ENCODE measurements at places on chromosomes 13 and 19.
A peak's percentile ranks its signal among the peaks of the same experiment; 100 is the strongest.

DNA sequence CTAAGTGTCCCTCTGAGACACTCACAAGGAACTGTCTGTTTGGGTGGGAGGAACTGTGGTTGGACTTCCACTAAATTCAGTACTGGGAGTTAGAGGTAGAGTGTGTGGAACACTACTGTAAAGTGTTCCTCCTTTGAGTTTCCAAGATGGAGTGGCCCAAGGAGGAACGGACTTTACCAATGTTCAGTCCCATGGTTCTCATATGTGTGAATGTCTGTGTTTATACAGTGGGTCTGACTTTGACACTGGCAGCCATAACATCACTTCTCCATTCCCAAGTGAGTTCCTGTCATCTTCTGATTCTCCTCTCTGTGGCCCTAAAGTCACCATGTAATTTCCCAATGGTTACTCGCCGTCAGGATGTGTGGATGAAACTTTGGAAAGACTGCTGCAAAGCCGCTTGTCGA, 136.8 kb upstream of the SERP2 start:
- no peak for DNase-seq

DNA sequence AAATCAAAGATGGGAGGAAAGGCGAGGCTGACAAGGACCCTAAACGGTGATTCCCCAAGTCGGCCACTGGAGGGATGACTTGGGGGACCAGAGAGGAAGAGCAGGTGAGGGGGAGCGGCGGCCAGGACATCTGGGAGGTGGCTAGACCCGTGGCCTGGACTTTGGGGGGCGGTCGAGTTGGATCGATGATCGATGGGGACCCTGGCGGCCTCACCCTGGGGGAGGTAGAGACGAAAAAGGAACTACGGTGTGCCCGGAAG, 7.7 kb upstream of the CIRBP start:
- peak; percentile 25 for DNase-seq

DNA sequence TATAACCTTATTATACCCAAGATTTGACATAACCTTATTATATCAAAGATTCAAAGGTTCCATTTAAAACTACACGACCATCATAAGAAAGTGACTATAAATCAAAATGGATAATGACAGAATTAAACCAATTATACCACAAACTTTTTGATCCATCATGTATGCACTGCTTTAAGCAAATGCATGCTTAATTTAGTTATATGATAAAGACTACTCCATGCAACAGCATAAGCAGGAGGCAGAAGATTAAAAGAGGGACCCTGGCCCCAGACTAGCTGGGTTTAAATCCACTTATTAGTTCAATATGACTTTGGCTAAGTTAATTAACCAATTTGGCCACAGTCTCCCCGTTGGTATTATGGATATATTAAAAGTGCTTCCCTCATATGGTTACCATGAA, 11.4 kb downstream of the EFNB2 start:
- DNase-seq, result no peak

DNA sequence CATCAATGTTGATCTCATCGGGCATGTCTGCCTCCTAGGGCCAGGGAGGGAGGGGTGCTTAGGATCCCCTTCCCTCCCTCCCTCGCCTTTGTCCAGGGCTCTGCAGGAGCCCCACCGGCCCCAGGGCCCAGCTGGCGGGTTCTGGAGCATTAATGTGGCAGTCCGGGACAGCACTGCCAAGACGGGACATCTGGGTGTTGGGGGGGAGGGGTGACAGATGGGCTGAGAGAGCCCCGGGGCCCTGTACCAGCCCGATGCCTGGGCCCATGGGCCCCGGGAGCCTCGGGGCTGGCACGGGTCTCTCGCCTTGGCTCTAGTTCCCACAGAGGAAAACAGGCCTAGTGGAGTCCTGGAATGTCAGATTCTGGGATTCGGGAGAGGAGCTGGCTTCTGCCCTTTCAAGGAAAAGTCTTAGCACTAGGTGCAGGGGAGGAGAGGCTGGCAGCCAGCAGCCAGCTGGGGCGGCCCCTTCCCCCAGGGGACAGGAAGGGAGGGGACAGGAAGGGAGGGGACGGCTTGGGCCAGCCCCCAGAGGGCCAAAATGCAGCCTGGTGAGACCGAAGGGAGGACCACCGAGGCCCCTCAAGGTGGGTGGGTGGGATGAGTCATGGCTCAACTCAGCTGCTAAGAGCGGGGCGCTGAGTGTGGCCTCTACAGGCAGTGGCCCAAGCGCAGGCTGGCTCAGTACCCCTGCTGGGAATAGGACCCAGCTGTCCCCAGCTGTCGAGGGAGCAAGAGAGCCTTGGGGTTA, 3.1 kb downstream of the PPP1R14A start:
- DNase-seq, result no peak

DNA sequence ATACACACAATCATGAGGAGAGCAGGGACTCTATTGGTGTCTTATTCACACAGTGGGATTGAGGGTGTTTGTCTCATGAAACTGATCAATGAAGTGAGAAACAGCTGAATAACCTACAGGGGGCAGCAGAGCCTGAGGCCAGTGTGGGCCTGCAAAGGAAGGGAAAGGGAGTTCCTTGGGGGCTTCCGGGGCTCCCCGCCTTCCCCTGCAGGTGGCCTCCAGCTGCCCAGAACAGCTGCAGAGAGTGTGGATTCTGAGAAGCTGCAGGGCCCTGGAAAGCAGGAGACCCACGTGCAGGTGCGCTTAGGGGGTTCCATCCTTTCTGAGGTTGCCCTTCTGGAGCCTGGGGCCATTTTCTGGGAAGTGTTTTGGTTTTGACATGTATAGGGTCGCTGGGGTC, 20.1 kb downstream of the ZNF763 start:
- DNase-seq, result no peak

DNA sequence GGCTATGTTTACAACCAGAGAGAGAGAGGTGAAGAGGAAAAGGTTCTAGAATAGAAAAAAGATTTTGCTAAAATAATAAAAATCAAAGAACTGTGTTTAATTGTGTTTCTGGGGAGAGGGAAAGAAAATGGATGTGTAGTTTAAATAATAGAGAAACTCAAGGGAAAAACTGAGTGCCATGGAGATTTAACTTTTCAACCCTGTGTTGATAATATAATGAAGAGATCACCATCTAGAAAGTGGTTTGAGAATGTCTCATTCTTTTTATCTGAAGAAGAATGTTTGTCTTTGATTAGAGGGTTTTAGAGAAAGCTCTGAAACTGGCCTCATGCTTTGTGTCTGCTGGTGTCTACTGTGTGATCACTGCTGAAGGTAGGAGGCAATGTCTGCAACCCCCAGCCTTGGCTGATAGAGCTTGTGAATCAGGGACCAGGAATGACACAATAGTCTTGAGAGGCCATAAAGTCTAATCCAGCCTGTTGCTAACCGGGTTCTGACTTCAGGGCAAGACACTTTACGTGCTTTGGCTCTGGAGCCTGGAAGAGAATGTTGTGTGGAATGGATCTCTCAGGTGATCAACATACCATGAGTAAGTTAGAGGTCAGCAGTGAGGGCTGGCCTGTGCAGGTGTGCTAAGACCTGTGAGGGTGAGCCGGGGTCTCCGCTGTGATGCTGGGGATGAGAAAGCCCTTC, 5.4 kb downstream of the COL4A2 start:
- no peak for DNase-seq

- no peak for DNase-seq
Measured at GRCh38 chr19:21256722-21257121, 72.5 kb downstream of the ZNF708 start.

DNA sequence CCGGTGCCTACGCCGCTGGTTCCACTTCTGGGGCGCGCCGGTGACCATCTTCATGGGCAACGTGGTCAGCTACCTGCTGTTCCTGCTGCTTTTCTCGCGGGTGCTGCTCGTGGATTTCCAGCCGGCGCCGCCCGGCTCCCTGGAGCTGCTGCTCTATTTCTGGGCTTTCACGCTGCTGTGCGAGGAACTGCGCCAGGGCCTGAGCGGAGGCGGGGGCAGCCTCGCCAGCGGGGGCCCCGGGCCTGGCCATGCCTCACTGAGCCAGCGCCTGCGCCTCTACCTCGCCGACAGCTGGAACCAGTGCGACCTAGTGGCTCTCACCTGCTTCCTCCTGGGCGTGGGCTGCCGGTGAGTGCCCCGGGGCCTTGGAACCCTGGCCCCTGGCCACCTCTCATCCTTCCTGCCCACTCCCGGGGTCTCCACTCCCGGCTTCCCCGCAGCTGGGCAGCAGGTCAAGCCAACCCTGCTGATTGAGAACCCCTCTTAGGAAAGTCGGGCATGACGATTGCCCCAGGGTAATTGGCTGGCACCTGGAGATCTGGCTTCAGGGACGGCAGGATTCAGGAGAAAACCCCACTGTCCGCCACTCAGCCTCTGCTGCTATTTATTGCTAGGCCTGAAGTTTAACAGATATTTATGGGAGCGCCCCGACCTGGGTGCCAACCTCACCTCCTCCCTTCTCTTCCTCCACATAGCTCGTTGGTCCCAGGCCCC, 39.1 kb downstream of the TRPM4 start:
- peak; percentile 74 for DNase-seq

DNA sequence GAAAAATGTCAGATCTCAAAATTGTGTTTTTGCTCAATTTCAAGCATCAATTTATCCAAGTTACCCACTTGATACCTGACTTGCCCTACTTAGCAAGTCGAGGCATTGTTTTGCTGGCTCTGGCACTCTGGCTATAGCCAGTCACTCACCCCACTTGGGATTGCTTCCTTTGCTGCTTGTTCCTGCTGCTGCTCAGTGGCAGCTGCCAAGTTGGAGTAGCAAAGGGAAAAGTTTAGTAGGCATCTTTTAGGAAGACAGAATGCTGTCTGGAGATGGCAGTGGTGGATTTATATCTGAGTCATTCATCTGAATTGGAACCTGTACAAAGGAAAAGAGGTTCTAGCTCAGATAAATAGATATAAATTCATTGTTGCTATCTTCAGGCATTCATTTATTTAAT, 41.2 kb downstream of the PCCA start:
- no peak for DNase-seq

- DNase-seq, result no peak
Measured at GRCh38 chr13:30140973-30141372, 166.4 kb downstream of the KATNAL1 start.

GRCh38 chr13:26497968-26498511, 59.4 kb upstream of the WASF3 start:
- no peak for DNase-seq

DNA sequence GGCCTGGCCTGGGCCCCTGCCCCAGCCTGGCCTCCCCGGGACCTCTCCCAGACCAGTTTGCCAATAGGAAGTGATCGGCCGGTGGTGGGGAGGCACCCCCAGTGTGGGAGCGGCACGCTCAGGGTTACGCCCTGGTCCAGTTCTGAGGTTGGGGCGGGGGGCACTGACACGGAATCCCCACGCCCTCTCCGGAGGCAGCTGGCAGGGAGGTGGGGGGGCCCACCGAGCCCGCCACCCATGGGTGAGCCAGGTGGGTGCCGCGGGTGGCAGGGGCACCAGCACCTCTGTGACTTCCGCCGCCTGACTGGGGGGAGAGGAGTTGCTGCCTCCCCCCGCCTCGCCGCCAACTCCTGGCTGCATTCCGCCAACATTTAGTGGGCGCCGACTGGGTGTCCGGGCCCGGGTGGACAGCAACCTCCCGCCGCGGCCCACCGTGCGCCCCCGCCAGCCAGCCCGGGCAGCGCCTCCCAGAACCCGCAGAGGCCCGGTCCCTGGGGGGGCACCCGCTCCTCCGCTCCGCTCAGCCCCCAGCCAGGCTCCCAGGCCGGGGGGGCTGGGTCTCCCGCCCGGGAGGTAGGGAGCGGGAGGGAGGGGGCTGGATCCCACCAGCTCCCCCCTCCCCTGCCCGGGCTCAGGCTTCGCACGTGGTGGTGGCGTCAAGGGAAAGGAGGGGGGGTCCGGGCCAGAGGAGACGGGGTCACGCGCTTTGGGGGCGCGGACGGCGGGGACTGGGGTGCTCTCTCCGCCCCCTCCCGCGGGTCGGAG, 2.0 kb downstream of the ZBTB7A start:
- DNase-seq, result no peak

GRCh38 chr19:18194554-18195238, 1.7 kb downstream of the MPV17L2 start:
- no peak for DNase-seq

- no peak for DNase-seq
Measured at GRCh38 chr19:31058676-31059340, 290.4 kb downstream of the TSHZ3 start.

- DNase-seq, result no peak
Measured at GRCh38 chr19:29517946-29518345, 7.8 kb upstream of the VSTM2B start.

DNA sequence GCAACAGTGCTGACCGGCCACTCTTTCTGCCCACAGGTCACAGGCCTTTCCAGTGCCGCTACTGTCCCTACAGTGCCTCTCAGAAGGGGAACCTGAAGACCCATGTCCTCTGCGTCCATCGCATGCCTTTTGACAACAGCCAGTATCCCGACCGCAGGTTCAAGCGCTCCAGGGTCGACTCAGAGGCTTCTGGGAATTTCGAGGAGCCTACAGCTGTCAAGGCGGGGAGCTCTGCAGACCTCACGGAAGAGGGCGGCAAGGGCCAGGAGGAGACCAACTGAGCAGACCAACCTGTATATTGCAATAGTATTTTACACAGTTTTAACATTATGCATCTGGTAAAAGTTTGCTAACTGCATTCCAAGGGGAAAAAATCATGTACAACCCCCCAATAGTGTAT, 338.5 kb downstream of the ZNF536 start:
- DNase-seq, result peak; percentile 61

- no peak for DNase-seq
Measured at GRCh38 chr19:802498-803098, 5.3 kb downstream of the PTBP1 start.

GRCh38 chr13:42377640-42378382, 105.9 kb downstream of the AKAP11 start:
- no peak for DNase-seq

GRCh38 chr13:49632156-49632555, 3.8 kb downstream of the ARL11 start:
- DNase-seq, result no peak

DNA sequence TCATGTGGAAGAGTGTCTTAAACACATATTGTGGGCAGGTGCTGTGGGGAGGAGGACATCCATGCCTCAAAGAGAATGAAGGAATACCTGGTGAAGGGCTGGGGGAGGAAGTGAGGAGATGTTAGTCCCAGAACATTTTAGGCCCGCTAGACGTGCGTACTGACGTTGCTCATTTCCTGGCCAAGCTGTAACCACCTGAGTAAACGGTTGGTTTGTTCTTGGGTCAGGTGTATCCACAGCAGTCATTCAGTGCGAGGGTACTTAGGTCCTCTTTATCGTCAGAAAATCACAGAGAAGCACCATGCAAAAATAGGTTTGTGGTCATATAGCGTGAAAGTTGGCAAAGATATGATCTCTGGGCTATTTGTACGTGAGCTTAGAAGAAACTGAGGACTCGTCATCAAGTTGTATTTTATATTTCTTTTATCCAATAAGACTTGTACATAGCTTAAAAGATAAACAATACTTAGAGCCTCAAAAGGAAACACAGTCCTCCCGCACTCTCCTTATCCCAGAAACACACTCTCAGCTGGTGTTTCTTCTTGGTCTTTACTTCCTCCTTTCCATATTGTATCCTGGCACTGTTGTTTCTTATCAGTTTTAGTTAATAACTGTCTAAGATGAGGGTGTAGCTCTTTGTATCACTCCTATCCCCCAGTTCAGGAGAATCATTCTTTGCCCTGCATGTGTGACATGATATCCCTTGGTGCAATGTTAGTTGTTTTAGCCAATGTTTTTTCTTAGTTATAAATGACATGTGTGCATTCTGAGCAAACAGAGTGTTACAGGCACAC, 52.0 kb downstream of the ARHGEF7 start:
- peak; percentile 56 for DNase-seq

GRCh38 chr13:55091172-55091571, 2049.5 kb upstream of the PRR20A start:
- no peak for DNase-seq

GRCh38 chr19:55275851-55276719, 3.8 kb downstream of the HSPBP1 start:
- DNase-seq, result no peak
